ENCODE measurements at places on chromosomes 12 and 14.

- no peak for DNase-seq
These were observed 439.3 kb upstream of the PRICKLE1 start for GRCh38 chr12:43028826-43029225.

- DNase-seq, result no peak
These were observed 117.3 kb downstream of the LLPH start for GRCh38 chr12:66013224-66013623.

DNA sequence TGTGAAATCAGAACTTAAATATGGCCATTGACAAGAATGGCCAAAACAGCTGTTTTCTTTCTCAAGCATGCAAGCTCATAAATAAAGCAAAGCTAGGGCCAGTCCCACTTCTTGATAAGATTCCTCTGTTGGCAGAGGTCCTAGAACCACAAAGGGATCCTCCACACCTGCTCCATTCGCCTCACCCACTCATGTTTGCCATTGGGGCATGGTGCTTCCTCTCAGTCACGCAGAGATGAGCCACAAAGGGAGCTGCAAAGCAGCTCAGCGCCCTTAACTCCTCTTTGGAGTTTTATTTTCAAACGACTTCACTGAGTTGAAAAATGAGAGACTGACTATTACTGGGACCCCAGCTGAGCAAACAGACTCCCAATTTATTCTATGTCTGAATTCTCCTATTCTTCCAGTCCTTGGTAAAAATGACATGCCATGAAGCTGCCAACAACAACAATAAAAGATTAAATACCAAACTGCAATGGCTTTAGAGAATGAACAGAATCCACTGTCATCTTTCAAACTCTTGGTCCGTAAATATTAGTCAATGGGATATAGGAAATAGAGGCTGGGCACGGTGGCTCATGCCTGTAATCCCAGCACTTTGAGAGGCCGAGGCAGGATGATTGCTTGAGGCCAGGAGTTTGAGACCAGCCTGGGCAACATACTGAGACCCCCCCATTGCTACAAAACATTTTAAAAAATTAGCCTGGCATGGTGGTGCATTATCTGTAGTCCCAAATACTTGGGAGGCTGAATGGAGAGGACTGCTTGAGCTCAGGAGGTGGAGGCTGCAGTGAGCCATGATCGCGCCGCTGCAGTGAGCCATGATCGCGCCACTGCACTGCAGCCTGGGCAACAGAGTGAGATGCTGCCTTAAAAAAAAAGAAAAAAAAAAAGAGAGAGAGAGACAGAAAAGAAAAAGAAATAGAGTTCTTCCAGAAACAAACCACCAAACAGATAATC, 16.4 kb downstream of the MANSC1 start:
- DNase-seq, result no peak

DNA sequence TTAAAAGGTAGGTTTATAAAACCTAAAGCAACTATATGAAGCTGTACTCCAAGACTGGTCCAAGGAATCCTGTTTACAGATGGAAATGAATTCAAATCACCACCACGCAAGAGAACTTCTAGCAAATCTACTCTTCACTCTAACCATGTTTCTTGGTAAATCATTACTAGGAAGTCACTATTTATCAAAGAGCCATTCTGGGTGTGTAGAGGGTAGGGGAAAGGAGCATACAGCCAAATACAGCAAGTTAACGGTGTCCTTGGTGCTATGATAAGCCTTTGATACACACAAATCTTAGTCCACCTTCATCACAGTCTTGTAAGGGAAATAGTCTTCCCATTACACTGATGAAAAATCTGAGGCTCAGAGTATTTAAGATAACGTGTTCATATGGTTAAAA, 16.8 kb downstream of the NIN start:
- DNase-seq, result no peak

- DNase-seq, result no peak
These were observed 1.6 kb downstream of the ACVR1B start for GRCh38 chr12:51953089-51953488.

GRCh38 chr14:23615856-23616255, 20.3 kb upstream of the DHRS2 start:
- DNase-seq, result no peak

GRCh38 chr12:75747572-75748021, 236.2 kb upstream of the KRR1 start:
- no peak for DNase-seq

GRCh38 chr12:89882050-89882449, 173.4 kb upstream of the ATP2B1 start:
- peak; percentile 39 for DNase-seq

- no peak for DNase-seq
These were observed 43.3 kb downstream of the ARMH4 start for GRCh38 chr14:58108717-58109116.

DNA sequence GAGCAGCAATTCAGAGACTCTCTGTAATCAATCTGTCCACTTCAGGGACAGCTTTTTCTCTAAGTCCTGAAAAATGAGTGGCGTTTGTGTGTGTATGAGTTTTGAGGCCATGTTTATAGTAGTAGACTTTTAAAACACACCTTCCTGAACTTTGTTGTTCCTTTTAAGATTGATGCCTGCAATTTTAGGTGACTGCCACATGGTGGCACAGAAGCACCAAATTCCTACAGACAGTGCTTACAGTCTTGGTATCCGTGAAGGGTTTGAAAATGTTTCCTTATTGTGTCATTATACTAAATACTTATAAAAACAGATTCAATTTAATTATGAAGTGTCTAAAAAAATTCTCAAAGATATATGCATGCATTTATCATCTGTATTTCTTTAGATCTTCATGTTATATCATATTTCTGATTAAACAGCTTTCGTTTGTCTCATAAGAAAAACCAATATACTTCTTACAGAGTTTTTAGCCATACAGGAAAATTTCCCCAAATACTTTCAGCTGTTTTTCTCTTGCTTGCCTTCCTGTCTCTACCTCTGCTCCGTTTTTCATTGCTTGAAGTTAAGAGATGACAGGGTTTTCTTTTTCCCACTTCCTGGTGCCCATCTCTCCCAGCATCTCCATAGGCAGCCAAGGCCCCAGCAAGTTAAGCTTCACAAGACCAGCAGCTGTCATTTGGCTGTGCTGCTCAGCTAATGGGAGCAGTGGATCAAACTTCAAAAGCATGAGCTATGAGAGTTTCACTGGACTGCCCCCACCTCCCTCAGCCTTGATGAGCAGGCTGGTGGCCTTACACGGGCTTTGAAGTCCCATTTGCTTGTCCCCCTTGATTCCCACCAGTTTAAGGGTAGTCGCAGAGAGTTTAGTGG, 259.6 kb downstream of the AKAP6 start:
- no peak for DNase-seq

DNA sequence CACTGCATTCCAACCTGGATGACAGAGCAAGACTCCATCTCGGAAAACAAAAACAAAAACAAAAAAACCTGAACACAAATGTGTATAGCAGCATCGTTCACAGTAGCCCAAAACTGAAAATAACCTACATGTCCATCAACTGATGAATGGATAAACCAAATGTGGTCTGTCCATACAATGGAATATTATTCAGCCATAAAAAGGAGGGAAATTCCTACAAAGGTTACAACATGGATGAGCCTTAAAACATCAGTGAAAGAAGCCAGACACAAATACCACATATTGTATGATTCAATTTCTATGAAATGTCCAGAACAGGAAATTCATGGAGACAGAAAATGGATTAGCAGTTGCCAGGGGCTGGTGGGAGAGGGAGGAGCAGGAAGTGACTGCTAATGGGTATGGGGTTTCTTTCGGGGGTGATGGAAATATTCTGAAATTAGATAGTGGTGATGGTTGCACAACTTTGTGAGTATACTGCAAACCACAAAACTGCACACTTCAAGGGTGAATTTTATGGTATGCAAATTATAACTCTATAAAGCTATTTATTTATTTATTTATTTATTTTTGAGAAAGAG, 4.0 kb downstream of the MYL2 start:
- DNase-seq, result no peak

- no peak for DNase-seq
These were observed 167.3 kb downstream of the DACT1 start for GRCh38 chr14:58805057-58805456.

GRCh38 chr14:74049876-74050495, 30.8 kb downstream of the BBOF1 start:
- DNase-seq, result no peak

- no peak for DNase-seq
These were observed 19.3 kb downstream of the CTSG start for GRCh38 chr14:24556756-24557155.

- DNase-seq, result no peak
These were observed 165.4 kb upstream of the SSTR1 start for GRCh38 chr14:38042322-38042721.

DNA sequence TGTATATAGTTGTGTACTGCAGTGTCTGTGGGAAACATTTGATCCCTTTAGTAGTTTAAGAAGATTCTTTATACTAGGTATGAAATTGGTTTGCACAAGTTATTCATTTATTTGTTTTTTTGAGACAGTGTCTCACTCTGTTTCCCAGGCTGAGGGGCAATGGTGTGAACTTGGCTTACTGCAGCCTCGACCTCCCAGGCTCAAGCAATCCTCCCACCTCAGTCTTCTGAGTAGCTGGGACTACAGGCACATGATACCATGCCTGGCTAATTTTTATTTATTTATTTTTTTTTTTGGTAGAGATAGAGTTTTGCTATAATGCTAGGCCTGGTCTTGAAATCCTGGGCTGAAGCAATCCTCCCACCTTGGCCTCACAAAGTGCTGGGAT, 209.4 kb downstream of the RASSF9 start:
- no peak for DNase-seq

DNA sequence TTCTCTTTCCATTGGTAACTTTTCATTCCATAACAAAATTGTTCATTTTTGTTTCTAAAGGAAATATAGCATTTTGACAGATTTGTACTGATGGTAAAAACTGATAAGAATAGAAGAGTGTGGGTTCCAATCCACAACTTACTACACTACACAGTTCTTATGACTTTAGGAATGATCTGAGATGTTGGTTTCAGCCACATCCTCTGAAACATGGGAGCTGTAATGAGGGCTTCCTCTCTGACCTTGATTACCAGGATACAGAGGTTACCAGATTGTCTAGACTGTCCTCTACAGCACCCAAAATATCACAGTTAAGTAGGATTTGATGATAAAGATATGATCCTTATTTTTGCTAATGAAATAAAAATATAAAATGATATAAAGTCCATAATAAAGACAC, 1184.6 kb downstream of the FLRT2 start:
- no peak for DNase-seq

DNA sequence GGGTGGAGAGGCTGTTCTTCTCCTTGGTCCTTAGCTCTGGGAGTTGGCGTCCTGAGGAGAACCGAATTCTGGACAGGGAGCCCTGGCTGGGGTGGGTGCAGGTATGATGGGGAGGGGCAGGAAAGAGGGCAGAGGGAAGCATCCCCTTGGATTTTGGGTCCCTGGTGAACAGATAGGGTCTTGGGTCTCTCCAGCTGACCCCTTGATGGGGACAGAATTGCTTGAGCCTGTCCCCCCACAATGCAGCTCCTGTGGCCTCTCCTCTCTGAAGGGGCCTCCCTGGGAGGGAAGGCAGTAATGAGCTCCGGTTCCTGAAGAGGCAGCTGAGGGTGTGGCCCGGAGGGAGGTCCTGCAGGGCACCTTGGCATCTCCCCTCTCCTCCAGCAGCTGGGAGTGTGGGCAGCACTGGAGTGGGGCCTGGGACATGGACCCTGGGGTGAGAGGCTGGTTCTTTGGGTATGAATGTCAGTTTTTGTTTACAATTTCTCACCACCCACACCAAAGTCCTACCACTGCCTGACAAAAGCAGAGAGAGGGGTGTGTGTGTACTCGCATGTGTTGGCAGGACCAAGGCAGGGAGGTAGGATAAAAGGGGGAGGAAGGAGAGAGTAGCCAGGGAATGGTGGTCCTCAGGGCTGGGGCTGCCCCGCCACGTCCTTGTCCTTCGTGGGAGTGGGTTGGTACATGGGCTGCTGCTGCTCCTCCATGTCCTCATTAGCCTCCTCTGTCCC, 7.7 kb upstream of the CEBPE start:
- DNase-seq, result no peak

DNA sequence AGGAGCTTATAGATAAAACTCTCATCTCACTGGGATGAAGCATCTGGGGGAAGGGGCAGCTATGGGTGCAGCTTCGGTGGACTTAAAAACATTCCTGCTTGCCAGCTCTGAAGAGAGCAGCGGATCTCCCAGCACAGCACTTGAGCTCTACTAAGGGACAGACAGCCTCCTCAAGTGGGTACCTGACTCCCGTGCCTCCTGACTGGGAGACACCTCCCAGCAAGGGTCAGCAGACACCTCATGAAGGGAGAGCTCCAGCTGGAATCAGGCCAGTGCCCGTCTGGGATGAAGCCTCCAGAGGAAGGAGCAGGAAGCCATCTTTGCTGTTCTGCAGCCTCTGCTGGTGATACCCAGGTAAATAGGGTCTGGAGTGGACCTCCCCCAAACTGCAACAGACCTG, 345.2 kb upstream of the SYT1 start:
- DNase-seq, result no peak

DNA sequence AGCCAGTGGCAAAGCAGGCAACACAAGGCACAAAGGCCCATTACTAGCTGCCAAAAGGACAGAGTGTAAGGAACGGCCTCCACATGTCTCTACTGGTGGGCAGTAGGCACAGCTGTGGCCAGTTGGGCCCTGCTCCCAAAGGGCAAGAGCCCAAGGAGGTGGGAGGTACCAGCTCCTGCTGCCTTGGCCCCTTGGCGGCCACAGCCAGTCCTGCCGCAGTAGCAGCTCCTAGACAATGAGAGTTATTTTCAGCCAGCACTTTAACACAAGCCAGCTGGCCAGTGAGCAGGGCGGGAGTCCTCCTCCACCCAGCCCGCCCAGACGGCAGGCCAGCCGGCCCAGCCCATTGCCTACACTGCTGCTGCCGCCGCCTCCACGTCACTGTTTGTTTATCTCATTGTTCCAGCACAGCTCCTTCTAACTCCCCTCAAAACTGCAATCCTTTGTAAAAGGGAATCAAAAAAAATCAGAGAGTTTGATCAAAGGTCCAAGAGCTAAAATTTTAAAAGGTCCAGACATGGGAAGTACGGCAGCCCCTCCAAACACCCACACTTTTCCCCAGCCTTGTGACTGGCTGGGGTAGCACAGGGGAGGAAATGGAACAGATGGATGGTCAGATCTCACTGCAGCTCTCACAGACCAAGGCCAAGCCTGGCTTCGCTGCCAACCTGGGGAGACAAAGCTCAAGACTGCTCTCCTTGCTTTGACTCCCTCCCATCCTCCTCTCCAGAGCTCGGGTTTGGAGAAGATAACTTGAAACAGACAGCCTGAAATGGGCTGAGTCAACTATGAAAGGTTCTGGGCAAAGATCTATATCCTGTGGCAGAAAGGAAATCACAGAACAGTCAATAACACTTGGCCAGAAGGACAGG, 33.5 kb downstream of the FMNL3 start:
- no peak for DNase-seq

Measured in naive B cell (primary cell).